ENCODE measurements at places on chromosomes 16 and 17. TPM values are rescaled to one million over a fixed set of nuclear protein-coding genes. Genes with fewer than 3 reads are reported as not detected.

The FNDC8 gene
- not detected for total RNA-seq

The OR4D1 gene
- not detected for total RNA-seq

The GPR142 gene
- total RNA-seq, result not detected

The ZNHIT3 gene
- 20.7 TPM for total RNA-seq

The CRYM gene
- 0.93 TPM for total RNA-seq

The WNT3 gene
- total RNA-seq, result 0.81 TPM

The TEKT1 gene
- not detected for total RNA-seq

The TMEM235 gene
- total RNA-seq, result not detected

The GALR2 gene
- total RNA-seq, result not detected

The KRTAP4-3 gene
- not detected for total RNA-seq

The PDILT gene
- total RNA-seq, result not detected

The PDE6G gene
- total RNA-seq, result not detected

The ENPP7 gene
- not detected for total RNA-seq

The PPM1E gene
- total RNA-seq, result 0.19 TPM

The ATP2C2 gene
- 0.19 TPM for total RNA-seq

The HEATR9 gene
- not detected for total RNA-seq

The SNX20 gene
- total RNA-seq, result 1.8 TPM

The LRRC37A gene
- 1.7 TPM for total RNA-seq

The RNU2-1 gene
- total RNA-seq, result 14,833 TPM

The TBC1D26 gene
- not detected for total RNA-seq

The TRPV3 gene
- total RNA-seq, result 1.5 TPM

The ITGAD gene
- total RNA-seq, result not detected

The NUPR1 gene
- total RNA-seq, result 159 TPM

The SYCE1L gene
- 6.1 TPM for total RNA-seq

The TRPV2 gene
- 40.8 TPM for total RNA-seq

The SLC5A2 gene
- not detected for total RNA-seq

The DNAAF8 gene
- total RNA-seq, result 0.32 TPM

The RUNDC3A gene
- not detected for total RNA-seq

The POLR2C gene
- 40.3 TPM for total RNA-seq

The TBX2 gene
- total RNA-seq, result 16.5 TPM

The RNF227 gene
- total RNA-seq, result 1.1 TPM

The RHBDL1 gene
- 0.79 TPM for total RNA-seq

The NEURL4 gene
- 20.0 TPM for total RNA-seq

The PDP2 gene
- total RNA-seq, result 5.5 TPM

The ABCA8 gene
- total RNA-seq, result 70.7 TPM

The ZNF287 gene
- total RNA-seq, result 5.1 TPM

Measured in posterior vena cava (tissue), 2 donors.